ENCODE measurements at places on chromosomes 13 and 19.

- DNase-seq = no peak
Observed at GRCh38 chr13:86567119-86567518, 767.9 kb upstream of the SLITRK6 start.

GRCh38 chr13:32019612-32020233, 11.9 kb upstream of the FRY start:
- DNase-seq = no peak

GRCh38 chr19:32362318-32362691, 16.9 kb downstream of the ZNF507 start:
- no peak for DNase-seq

- DNase-seq = no peak
Observed at GRCh38 chr13:54029720-54030119, 1001.1 kb downstream of the OLFM4 start.

DNA sequence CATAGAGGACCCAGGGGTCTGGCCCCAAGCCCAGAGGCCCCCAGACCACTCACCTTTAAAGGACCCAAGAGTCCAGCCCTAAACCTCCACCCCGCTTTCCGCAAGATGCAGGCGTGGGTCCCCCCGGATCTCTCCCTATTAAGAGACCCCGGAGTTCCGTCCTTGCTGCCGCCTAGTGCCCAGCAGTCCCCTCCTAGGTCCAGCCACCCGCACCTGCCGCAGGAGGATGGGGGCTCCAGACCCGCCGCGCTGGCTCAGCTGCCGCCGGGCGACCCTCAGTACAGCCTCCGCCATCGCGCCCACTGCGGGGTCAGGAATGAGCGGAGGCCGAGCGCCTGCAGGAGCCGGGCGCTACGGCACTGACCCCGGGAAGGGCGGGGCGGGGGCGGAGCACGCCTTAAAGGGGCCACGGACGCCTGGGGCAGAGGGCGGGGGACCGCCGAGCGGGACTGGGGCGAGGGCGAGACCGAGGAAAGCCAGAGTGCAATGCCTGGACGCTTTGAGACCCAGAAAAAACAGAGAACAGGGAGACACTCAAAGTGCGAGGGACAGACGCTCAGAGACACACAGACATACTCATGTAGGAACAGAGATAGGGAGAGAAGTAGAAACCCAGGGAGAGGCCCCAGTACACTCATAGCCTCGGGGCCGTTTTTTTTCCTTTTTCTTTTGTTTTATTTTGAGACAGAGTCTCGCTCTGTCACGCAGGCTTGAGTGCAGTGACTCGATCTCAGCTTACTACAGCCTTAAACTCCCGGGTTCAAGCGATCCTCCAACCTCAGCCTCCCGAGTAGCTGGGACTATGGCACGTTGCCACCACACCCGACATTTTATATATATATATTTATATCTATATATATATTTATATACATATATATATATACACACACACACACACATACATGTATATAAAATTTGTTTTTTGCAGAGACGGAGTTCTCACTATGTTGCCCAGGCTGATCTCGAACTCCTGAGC, at the start of gene ETHE1:
Gene ETHE1, minus strand, starts transcription at position 318 of the 976 bp plus-strand sequence. Its CDS starts 24 bp downstream, at position 294.
- DNase-seq = no peak

GRCh38 chr19:45162608-45163143, 1.9 kb upstream of the NKPD1 start:
- no peak for DNase-seq

DNA sequence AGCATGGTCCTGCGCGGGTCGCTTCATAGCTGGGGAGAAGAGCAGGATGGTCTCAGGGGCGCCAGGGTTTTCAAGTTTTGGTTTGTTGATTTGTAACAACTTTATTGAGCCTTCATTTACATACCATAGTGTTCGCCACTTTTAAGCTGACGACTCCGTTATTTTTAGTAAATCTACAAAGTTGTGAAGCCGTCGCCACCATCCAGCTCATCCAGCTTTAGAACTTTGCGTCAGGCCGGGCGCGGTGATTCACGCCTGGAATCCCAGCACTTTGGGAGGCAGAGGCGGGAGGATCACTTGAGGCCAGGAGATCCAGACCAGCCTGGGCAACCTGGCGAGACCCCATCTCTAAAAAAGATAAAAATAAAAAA, 404 bp downstream of the C19orf44 start:
- DNase-seq = no peak

- DNase-seq = no peak
Observed at GRCh38 chr19:38455031-38455430, 21.5 kb downstream of the RYR1 start.

DNA sequence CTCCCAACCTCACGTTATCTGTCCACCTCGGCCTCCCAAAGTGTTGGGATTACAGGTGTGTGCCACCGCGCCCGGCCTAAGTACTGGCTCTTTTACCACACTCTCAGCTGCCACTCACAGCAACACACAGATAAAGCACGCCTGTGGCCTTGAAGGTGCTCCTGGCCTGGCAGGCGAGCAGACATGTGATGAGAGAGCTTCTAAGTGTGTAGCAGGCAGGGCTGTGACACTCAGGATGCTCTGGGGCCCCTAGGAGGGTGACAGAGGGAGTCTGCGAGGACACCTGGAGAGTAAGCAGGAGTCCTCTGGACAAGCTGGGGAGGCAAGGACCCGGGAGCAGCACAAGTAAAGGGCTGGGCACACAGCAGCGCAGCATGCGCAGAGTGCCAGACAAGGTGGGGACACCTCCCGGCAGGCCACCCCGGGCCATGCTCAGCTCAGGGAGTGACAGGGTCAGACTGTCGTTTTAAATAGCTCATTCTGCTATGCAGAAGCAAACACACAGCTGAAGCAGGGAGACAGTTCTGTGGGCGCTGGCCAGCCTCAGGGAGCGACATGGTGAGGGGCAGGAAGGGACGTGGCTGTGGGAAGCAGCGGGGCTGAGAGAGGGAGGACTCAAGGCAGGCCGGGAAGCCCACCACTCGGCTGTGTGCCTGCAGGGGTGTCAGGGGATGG, 26.5 kb downstream of the MED26 start:
- DNase-seq = no peak

DNA sequence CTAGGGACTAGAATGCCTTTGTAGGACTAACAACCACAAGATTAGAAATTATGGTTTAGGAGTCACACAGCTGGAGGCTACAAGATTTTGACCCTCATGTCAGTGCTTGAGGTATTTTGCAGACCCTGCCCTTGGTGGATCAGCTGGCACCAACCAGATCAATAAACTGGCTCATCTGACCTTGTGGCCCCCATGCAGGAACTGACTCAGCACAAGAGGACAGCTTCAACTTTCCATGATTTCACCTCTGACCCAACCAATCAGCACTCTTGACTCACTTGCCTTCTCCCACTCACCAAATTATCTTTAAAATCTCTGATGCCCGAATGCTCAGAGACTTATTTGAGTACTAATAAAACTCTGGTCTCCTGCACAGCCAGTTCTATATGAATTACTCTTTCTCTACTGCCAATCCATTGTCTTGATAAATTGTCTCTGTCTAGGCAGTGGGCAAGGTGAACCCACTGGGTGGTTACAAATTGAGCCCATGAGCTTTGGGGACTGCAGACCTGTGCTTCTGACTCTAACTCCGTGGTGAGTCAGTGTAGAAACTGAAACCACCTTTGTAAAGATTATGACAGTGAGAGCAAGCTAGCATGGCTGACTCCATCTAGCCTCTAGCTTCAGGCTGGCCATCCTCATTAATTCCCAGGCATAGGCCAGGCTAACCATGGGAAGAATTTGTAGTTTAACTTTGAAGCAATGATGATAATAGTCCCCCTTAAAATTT, 33.9 kb upstream of the CEACAM8 start:
- DNase-seq = no peak

All from HS-27A (cell line).